Renal cortex interstitium (tissue), 15 donors: ENCODE measurements at places on chromosomes 4 and X. TPM values are rescaled to one million over a fixed set of nuclear protein-coding genes. Genes with fewer than 3 reads are reported as not detected.

- DNase-seq = no peak
Measured at GRCh38 chrX:19723427-19723826, 164.0 kb downstream of the SH3KBP1 start.

DNA sequence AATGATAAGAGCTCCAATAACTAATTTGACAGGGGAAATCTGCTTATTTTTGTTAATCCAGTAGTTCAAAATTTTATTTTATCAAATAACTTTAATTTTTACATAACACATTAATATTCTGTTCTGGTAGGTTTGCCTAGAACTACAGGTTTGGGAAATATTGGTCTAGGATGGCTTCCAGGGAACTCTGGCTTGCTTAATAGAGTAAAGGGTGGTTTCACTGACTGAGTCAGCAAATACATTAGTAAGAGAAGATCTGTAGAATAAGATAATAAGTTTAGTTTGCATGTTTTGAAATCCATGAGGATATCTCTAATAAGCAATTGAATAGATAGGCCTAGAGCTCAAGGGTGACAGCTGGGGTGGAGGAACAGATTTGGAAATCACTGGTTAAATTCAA lies 500.7 kb downstream of the ZNF674 start:
- DNase-seq = no peak

F11 gene
- polyA plus RNA-seq = 4.1 TPM

DNA sequence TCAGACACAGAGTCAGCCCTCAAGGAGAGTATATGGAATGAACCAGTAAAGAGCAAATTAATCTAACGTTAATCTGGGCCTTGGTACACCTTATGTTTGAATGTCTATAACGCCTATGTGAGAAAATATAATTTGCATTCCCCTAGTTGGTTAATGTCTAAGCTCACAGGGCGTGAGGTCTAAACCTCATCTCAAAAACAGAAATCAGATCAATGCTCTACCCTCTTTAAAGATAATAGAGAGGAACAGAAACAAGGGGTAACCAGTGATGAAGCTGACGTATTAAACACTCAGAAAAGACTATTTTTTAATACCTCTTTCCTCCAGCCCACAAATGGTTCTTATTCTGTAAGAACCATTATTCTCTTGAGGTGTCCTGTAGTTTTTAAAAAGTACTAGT lies 369.2 kb upstream of the NOCT start:
- no peak for DNase-seq

- no peak for DNase-seq
Measured at GRCh38 chr4:6270636-6271121, 1.0 kb downstream of the WFS1 start.

GRCh38 chr4:72295966-72296557 lies 264.3 kb downstream of the NPFFR2 start:
- DNase-seq = no peak

GRCh38 chr4:34250562-34250961 lies 1993.8 kb downstream of the ARAP2 start:
- no peak for DNase-seq

DNA sequence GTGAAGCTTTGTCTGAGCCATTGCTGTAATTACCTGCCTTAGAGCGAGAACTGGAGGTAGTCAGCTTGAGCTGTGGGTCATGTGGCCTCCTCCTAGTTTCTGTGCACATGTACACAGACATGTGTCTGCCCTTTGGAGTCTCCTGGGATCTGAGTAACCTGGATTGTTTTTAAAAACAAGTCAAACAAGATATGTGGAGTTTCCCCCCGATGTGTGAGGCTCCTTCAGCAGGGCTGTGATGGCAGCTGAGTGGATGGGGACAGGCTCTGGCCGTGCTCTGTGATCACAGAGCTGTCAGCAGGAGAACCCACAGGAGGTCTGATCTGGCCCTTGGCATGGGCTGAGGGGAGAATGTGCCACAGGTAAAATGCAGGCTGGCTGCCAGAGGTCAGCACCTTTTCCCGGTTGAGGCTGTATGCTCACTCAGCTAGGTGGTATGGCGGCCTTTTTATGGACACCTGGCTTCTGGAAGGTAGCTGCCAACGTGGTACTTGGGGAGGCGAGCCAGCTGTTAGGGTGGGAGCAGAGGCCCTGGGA lies 38.4 kb downstream of the NOP14 start:
- DNase-seq = no peak

DNA sequence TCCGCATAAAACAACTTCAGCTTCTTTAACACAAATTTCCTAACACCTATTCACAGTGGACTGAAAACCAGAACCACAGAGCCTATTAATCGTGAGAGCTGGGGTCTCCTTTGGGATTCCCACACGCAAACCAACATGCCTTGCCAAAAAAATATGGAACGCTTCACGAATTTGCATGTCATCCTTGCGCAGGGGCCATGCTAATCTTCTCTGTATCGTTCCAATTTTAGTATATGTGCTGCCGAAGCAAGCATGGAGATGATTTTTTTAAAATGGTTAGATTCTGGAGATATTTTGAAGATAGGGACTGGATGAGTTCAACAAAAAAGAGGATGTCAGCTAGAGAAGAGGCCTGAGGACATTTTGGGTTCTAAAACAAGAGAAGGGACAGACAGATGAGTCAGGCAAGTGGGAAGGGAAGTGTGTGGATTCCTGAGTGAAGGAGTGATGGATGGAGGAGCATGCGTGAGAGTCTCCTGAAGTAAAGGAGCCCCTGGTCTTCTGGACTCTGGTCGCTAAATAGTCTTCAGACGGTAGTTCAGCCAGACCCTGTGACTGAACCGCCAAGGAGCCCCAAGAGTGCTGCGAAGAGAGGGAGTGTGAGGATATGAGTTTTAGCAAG lies 9.5 kb upstream of the GATA1 start:
- DNase-seq = no peak

DNA sequence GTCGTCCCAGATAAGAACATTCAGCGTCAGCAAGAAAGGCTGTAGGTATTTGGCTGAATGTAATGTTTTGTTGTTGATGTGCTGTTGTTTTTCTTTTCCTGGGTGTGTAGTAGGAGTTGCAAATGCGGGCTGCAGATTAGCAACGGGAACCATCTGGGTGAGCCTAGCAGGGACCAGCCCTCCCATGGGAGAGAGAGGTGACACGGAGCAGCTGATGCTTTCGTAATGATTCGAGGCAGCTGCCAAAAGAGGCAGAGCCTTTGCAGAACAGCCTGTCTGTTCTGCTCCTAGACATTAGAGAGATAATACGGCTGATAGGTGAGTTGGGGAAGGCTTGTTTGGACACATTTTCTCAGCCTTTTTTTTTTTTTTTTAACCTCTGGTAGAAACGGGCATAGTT lies 25.3 kb downstream of the ARSF start:
- DNase-seq = no peak

GRCh38 chr4:145873901-145874300 lies 64.7 kb downstream of the ZNF827 start:
- DNase-seq = no peak

DNA sequence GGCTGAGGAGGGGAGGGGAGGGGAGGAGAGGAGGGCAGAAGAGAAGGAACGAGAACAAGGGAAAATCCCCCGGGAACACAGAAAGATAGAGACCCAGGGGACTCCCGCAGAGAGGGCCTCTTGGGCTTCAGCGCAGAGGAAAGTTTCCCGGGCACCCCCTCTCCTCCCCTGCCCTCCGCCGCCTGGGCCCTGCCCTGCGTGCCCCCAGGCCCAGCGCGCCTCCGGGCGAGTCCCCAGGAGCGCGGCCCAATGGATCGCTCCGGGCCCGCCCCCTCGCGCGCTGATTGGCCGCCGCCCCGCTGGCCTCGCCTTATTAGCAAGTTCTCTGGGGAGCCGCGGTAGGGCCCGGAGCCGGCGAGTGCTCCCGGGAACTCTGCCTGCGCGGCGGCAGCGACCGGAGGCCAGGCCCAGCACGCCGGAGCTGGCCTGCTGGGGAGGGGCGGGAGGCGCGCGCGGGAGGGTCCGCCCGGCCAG lies at the start of gene MSX1:
Gene MSX1 (plus strand): TSS at position 341 of the 474 bp plus-strand sequence. CDS start 235 bp downstream, outside the sequence.
- DNase-seq = peak; percentile 72

DNA sequence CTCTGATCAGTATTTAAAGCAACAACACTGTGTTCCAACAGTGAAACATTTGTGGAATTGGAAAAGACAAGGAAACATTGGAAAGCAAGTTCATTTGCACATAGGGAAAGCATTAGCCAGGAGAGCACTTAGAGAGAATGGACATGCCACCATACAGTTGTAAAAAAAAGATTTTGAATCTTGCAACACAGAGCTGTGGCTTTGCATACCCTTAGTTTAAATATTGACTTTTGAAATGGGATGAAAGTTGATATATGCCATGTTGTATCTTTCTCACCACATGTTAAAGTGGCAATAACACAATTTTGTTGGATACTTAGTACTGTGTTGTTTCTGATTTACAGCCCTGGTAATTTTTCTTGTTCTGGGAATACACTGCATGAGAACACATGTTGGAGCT lies 208.1 kb downstream of the BMPR1B start:
- DNase-seq = no peak
